Cerebellum (tissue), 4 donors: ENCODE measurements at places on chromosomes 7 and 10. TPM values are rescaled to one million over a fixed set of nuclear protein-coding genes. Genes with fewer than 3 reads are reported as not detected.

DNA sequence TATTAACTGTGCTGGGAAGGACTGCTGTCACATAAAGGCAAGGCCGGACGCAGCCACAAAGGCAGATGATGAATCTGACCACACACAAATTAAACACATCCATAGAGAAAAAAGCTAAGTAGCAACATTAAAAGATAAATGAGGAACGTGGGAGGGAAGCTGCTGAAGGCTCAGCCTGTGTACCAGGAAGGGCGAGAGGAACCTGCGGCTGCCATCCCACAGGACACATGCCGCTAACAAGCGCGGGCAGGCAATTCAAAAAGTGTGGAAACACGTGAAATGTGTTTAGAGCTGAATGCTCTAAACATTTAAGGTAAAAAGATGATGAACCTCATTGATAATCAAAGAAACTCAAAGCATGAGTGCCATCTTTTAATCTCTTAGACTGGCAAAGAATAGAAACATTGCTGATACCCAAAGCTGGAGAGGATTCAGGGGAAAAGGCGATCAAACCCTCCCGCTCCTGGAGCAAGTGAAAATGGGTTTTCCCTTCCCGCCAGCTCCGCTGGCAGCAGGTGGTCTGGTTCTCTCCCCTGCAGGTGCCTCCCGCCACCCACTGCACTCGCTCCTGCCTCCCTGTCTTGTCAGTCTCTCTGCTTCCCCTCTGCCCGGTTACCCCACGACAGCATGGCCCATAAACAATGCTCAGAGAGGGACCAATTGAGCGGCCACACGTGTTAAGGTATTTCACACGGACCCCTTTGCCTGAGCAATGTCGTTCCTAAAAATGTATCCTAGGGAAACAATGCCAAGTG, 4.2 kb downstream of the STK32C start:
- DNase-seq: no peak

Gene GPR26
- 12.0 TPM for total RNA-seq

GRCh38 chr7:98229991-98230745, 18.9 kb downstream of the BHLHA15 start:
- DNase-seq: no peak

DNA sequence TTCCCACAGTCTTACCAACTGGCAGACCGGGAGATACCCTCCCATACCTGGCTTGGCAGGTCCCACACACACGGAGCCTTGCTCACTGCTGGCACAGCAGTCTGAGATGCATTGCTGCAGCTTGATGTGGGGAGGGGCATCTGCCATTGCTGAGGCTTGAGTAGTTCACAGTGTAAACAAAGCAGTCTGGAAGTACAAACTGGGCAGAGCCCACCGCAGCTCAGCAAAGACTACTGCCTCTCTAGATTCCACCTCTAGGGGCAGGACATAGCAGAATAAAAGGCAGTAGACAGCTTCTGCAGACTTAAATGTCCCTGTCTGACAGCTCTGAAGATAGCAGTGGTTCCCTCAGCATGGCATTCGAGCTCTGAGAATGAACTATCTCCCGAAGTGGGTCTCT, 69.6 kb upstream of the RELN start:
- no peak for DNase-seq

DNA sequence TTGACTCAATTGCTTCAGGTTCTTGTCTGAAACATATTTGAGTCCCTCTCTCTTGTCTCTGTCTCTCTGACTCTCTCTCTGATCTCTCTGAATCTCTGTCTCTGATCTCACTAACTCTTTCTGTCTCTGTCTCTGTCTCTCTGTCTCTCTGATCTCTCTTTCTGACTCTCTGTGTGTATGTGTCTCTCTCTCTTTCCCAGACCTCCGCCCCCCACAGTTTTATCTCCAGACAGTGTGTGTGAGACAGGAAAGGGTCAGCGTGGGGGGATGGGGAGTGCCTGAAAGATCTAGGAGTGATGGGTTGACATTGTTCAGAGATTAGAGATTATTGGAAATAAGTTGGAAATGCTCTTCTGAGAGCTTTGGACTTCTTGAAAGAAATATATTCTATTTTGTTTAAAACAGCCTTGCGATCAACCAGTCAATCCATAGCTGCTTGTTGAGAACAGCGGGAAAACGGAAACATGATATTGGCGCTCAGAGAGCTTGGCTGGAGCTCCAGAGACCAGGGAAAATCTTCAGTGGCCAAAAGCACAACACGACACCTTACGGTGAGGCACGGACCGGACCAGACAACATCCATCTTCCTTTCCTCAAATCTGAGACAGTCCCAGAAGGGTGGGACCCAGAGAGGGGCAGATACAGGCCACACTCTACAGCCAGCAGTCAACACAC, 35.5 kb downstream of the CALML3 start:
- no peak for DNase-seq

DNA sequence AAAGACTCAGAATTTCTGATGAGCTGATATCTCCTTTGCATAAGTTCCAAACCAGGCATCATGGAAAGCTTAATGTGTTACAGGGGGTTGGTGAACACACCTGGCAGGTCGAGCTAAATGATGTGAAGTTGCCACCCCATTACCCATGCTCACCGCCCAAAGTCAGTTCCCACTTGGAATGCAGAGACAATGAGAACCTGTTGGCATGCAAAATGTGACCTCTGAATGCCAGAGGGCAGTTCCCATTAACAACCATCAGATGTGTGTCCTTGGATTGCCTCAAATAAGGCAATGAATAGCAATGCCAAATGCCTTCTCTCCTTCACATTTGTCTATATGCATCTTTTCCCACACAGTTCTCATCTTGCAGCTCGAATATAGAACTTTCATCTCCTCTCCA, 190.7 kb downstream of the CDCA7L start:
- DNase-seq: no peak

DNA sequence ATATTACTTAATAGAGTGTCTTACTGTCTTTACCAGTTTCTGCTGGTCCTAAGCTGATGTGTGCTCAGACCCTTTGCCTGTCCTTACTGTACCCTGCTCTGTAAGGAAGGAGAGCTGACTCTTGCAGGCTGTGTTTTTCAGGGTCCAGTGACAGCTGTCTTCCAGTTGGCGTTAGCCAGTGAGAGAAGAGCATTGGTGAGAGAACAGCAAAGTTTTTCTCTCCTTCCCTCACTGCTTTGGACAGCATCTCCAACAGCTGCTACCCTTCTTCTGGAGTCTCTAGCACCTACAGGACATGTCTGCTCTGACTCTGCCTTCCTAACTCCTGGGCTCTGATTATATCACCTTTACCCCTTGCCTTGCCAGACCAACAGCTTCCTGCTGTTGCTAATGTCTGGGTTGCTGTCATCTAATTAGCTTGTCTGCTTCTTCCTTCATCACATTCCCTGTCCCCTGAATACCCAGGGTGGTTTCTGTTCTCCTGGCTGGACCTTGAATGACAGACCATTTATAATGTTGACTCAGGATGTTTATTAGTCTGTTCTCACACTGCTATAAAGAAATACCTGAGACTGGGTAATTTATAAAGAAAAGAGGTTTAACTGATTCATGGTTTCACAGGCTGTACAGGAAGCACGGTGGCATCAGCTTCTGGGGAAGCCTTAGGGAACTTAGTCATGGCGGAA, 23.5 kb upstream of the PANK1 start:
- DNase-seq: no peak

DNA sequence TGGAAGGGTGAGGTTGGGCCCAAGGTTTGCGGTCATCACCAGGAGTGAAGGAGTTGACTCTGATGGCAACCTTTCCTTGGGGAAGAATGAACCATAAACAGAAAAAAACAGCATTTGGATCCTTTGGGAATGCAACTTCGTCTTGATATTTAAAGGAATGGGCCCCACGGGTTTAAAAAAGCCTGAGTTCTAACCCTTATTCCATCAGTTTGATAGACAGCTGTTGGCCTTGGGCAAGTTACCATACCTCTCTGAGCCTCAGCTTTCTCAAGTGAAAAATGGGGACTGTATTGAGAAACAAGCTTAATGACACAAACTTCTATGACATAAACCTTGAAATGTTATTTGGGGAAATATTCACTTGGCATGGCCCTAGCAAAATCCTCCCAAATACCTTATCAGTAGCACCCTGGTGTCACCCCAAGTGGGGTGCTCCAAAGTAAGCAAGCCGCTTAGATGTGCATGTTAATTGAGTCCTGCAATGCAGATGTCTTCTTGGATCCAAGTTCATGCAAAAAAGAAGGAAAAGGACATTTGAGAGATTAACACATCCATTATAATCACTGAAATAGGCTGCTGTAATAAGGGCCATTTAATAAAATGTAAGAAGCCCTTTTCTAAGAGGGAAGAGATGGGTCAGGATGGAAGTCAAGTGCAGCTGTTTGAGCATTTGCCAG, 13.8 kb downstream of the MXI1 start:
- DNase-seq: no peak

DNA sequence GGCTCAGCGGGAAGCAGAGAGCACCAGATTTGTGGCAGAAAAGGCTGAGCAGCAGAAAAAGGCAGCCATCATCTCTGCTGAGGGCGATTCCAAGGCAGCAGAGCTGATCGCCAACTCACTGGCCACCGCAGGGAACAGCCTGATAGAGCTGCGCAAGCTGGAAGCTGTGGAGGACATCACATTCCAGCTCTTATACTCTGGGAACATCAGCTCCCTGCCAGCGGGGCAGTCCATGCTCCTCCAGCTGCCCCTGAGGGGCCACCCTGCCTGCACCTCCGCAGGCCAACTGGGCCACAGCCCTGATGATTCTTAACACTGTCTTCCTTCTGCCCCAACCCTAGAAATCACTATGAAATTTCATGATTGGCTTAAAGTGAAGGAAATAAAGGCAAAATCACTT, 18.6 kb downstream of the CWF19L1 start:
- DNase-seq: no peak

DNA sequence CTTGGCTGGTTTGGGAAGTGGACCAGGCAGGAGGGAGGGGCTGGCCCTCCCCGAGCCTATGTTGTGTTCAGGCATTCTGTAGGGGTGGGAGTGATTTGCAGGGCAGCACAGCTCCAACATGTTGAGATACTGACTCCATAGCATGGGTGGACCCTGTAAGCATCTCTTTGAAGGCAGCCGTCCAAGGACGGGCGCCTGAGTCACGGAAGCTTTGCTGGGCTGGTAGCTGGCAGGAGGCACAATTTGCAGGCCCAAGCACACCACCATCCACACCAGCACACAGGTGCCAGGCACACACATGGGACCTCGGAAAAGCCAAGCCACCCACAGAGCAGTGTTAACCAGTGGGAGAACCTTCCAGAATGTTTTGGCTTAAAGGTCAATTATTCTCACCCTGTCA, 505.1 kb upstream of the FOXK1 start:
- no peak for DNase-seq

- DNase-seq: peak; percentile 12
These were observed at the start of gene GSAP for GRCh38 chr7:77415823-77416620. GSAP (minus strand) TSS chr7:77416349; CDS start chr7:77416321, 28 bp downstream.

GRCh38 chr7:68994841-68995240, 603.4 kb upstream of the AUTS2 start:
- DNase-seq: no peak

- DNase-seq: no peak
These were observed 11.2 kb downstream of the DGKI start for GRCh38 chr7:137835486-137836112.

DNA sequence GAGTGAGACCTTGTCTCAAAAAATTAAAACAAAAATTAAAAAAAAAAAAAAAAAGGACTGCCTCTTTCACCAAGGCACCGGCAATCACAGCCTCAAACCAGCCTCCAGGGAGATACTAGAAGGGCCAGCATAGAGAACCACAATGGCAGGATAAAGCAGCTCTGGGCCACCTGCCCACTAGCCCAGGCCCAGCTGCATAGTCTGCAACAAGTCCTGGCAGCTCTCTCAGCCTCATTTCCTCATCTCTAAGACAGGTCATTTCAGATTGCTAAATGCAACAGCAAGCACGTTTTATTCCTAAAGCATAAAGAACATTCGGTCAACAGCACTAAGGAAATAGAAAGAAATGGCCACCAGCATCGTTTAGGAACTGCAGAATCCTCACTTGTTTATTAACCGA, 28.8 kb downstream of the XPNPEP1 start:
- peak; percentile 77 for DNase-seq

- peak; percentile 45 for DNase-seq
These were observed 377.0 kb downstream of the TCERG1L start for GRCh38 chr10:130934293-130935127.

DNA sequence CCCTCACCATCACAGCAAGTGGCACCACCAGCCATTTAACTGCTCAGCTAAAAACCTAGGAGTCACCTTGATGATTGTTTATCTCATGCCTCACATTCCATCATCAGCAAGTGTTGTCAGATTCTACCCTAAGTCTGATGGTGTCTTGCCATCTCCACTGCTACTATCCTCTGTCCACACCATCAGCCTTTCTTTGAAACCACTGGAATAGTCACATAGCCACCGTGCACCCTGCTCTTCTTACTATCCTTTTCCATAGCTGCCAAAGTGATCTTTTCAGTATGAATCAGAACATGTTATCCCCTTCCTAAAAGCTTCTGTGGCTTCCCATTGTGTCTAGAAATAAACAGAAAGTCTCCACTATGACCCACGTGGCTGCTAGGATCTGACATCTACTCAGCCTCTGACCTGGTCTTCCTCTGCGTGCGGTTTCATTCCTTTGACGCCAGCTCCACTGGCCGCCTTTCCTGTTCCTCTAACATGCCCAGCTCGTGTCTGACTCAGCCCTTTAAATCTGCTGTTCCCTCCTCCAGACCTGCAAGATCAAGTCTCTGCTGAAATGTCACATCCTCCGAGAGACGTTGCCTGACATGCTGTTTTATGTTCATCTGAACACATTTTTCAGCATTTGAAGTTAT, 16.5 kb upstream of the CHN2 start:
- DNase-seq: no peak

DNA sequence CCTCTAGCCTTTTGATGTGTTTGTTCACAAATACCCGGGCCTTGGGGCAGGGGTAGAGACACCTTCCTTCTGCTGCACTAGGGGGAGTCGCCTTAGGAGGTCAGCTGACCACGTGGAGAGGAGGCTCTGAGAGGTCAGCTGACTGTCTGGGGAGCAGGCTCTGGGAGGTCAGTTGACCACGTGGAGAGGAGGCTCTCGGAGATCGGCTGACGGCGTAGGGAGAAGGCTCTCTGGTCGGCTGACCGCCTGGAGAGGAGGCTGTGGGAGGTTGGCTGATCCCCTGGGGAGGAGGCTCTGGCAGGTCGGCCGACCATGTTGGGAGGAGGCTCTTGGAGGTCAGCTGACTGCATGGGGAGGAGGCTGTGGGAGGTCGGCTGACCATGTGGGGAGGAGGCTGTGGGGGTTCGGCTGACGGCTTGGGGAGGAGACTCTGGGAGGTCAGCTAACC, 59.6 kb upstream of the LYZL1 start:
- no peak for DNase-seq

DNA sequence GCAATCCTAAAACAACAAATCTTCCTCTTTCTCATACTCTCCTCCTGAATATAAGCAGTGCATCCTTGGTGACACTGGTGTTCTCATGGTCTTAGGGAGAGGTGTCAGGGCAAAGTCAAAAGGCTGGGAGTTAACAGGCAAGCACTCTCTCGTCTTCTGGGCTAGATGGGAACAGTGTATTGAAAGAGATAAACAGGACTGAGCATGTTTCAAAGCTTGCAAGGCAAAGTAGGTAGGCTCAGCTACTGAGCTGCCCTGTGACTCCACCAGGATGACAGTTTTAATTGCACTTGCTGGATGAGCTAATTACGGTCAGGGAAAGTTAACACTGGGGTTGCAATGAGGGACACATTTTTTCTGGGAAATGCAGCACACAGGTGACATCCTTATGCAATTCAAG, 554.9 kb upstream of the NRP1 start:
- no peak for DNase-seq

Gene EPHB6
- total RNA-seq: 11.7 TPM

- no peak for DNase-seq
These were observed 38.0 kb downstream of the ZCCHC24 start for GRCh38 chr10:79407423-79407796.
